ENCODE measurements at places on chromosomes 4 and X.
A peak's percentile ranks its signal among the peaks of the same experiment; 100 is the strongest.

DNA sequence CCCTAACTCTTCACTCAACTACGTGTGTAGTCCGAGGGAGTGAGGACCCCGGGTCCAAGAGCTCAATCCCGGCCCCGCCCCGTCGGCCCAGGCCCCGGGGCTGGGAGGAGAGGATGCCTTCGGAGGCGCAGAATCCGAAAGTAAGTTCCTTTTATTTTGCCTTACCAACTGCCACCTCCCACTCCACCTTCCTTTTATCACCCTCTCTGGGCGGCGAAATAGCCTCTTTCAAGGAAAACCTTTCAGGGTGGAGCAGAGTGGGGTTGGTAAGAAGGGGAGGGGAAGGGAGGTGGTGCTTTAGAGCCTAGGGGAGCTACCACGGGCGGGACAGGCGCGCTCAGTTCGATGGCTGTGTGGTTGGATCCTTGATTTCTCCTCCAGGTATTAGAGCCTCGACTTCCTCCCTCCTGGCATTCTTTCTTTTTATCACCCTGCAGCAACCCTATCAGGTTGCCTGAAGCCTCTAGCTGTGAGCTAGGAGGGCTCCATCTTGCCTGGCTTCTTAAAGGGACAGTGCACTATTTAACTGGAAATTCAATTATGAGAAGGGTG, 191.2 kb downstream of the RRAGB start:
- DNase-seq = peak; percentile 34

GRCh38 chrX:38311743-38312142, 15.6 kb downstream of the RPGR start:
- DNase-seq = no peak

GRCh38 chr4:189279188-189279587, 661.5 kb upstream of the FRG1 start:
- DNase-seq = no peak

DNA sequence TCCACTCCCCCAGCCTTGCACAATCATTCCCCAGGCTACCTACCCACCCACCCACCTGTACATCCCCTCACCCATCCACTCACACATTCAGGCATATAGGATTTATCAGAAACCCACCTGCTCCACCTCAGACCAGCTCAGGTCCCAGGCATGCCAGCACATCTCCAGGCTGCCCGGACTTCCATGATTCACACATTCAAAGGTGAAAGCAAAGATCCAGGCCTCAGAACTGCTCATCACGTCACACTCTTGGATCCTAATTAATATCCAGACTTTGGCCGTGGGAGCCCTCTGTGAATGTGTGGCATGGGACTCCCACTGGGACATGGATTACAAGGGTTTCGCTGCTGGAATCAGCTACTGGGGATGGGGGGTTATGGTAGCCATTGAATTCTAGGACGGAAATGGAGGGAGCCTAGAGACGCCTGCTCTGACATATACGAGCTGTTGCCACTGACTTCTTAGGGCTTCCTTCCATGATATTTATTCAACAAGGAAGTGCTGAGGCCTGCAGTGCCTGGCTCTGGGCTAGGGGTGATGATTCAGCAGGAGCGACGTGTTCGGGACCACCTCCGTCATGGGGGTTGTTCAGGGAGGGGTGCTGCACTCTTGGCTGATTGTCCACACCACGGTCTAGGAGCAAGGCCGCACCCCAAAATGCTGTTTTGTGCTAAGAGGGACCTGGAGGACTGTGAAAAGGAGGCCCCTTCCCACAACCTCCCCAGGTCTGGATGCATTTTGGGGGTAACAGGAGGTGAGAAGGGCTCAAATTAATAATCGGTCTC, 56.9 kb upstream of the ADRA2C start:
- no peak for DNase-seq

GRCh38 chr4:153616006-153616555, 68.0 kb upstream of the TLR2 start:
- no peak for DNase-seq

GRCh38 chr4:40704073-40704472, 45.7 kb upstream of the NSUN7 start:
- DNase-seq = no peak

All from D341Med (cell line).